Kidney capillary endothelial cell (primary cell): ENCODE measurements at places on chromosomes 7 and 10.

DNA sequence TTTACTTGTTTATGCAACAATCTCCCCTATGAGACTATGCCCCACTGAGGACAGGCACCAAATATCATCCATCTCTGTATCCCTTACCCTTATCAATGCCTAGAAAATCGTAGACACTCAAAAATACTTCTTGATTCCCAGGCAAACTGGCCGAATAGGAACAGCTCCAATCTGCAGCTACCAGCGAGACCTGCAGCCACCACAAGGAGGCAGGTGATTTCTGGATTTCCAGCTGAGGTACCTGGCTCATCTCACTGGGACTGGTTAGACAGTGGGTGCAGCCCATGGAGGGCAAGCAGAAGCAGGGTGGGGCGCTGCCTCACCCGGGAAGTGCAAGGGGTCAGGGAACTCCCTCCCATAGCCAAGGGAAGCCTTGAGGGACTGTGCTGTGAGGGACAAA is 10.8 kb upstream of the PPP1R3C start:
- DNase-seq: no peak

GRCh38 chr7:124810605-124811004 is 45.0 kb upstream of the GPR37 start:
- no peak for DNase-seq

DNA sequence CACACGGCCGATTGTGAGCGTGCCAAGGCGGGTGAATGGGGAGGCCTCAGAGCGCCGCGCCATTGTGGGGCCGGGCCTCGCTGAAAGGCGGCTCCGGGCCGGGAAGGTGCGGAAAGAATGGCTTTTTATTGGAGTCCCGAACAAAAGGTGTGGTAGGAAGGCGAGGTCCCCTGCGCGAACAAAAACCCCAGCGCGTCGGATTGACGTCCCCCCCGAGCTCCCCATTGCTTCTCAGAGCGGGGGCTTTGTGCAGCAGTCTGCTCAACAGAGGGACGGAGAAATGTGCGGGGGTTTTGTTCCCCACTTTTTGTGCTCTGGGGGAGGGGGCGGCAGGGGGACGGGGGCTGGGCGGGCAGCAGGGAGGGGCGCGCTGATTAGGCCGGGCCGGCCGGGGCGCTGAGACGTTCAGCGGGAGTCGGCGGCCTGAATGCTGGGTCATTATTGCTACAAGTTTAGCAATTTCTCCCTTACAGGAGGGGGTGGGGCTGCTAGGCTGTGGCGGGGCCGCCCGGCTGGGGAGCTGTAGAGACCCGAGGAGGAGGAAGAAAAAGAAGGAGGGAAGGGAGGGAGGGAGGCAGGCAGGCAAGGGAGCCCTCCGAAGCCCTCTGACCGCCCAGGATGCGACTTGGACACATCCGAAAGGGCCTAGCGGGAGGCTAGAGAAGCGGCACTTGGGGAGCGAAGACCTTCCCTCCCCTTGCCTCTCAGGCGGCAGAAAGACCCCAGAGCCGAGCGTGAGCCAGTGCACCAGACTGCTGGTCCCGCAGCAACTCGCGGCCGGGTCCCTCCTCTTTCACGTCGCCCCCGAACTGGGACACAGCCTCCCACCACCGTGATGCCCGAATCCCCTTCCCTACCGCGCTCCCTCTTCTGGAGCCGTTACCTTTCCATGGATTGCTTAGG is 4.6 kb downstream of the NKX2-3 start:
- DNase-seq: no peak

DNA sequence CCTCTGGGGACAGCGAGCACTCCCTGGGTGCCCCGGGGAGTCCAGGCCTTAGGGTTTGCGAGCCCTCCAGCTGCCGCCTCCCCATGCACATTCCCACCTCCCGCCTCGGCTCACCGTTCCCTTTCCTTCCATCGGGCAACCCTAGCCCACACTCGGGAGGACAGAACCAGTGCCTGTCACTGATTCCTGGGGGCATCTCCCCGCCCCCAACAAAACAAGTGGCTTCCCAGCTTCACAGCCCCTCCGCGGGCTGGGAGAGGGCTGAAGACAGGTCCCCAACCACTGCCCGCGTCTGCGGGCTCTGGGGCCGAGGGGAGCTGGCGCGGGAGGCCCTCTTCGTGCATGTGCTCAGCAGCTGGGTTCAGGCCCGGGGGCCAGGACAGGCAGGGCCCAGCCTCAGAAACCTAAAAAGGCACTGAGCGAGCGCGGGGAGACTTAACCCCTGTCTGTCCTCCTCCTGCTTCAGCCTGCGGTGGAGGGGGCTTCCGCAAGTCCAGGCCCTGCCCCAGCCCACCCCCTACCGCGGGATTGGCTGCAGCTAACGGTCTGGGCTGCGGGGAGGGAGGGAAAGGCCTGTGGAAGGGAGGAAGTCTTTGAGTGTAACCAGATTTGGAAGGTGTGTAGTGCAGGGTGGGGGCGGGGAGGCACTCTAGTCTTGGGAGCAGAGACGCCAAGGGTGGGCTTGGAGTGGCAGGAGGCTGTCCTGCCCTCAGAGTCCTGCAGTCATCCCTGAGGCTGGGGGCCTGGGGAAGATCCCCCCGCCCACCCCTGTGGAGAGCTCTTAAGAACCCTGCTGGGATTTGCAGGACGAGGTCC is 1.2 kb downstream of the FLNC start:
- DNase-seq: no peak

DNA sequence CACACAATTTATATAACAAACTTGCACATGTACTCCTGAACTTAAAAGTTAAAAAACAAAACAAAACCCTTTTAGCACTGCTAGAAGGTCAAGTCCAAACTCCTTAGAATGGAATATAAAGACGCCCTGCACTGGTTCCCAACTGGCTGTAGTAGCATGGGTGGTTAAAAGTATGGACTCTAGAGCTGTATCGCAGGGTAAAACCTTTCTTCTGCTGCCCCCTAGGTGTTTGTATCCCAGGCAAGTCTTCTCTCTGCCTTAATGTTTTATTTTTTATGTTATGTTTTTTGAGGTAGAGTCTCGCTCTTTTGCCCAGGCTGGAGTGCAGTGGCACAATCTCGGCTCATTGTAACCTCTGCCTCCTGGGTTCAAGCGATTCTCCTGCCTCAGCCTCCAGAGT is 35.2 kb downstream of the LSMEM1 start:
- DNase-seq: no peak

GRCh38 chr10:63547628-63548360 is 26.6 kb downstream of the REEP3 start:
- DNase-seq: no peak

- no peak for DNase-seq
Measured at GRCh38 chr7:129006636-129007414, 48.1 kb downstream of the TNPO3 start.
